ENCODE measurements at places on chromosomes 12 and 14. TPM values are rescaled to one million over a fixed set of nuclear protein-coding genes. Genes with fewer than 3 reads are reported as not detected.
A peak's percentile ranks its signal among the peaks of the same experiment; 100 is the strongest.

The PROX2 gene
- 1.3 TPM for polyA plus RNA-seq

The SLC17A8 gene
- polyA plus RNA-seq, result 0.67 TPM

DNA sequence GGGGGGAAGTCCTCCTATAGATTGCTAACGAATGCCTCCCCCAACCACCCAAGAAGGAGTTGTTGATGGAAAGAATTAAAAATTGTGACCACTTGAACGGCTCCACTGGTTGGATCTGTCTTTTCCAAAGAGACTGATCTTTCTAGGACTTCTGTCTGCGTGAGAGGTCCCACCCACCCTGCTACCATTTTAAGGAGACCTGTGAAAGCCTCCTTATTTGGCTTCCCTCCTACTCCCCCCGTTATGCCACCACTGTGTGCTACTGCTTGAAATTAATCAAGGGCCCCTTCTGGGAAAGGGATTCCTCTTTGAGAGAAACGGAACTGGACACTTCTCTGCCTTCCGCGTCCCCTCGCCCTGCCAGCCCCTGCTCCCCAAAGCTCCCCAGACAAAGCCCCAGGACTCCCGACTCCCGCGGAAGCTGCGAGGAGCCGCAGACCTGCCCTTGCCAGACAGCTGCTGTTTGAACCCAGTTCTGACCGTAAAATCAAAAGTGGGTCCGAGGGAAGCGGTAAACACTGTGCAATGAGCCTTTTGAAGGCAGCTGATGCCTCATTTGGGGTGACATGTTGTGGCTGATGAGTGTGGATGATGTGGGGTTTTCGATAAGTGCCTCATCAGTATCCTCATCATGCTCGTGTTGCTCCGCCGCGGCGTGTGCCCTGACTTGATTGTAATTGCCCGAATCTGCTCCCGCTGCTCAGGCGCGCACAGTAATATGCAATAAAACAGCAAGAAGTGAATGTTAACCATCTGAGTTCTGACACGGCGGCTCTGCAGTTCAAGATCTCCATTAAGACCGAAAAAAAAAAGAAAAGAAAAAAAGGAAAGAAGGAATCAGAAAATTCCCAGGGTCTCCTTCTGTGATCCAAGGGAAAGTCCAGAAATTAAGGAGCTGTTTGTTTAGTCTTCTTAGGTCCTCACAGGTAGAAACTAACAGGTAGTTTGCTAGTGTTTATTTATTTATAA, 48.2 kb downstream of the MBIP start:
- peak; percentile 0 for DNase-seq

DNA sequence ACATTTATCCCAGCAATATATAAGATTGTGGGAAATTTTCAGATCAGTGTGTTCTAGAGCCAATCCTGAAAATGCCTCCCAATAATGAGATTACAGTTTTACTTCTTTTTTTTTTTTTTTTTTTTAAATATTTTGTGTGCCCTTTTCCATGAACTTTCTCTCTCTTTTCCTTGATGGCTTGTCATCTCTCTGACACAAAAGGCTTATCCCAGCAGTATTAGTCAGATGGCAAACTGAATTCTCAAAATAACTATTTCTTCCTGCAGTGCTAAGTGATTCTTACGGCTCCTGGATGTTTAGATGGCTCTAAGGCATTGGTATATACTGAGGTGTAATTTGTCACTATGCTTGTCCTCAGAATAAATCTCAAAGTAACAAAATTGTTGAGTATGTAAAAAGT, 86.7 kb downstream of the LRP6 start:
- no peak for DNase-seq

GRCh38 chr14:95240859-95241813, 78.6 kb downstream of the CLMN start:
- DNase-seq, result no peak

DNA sequence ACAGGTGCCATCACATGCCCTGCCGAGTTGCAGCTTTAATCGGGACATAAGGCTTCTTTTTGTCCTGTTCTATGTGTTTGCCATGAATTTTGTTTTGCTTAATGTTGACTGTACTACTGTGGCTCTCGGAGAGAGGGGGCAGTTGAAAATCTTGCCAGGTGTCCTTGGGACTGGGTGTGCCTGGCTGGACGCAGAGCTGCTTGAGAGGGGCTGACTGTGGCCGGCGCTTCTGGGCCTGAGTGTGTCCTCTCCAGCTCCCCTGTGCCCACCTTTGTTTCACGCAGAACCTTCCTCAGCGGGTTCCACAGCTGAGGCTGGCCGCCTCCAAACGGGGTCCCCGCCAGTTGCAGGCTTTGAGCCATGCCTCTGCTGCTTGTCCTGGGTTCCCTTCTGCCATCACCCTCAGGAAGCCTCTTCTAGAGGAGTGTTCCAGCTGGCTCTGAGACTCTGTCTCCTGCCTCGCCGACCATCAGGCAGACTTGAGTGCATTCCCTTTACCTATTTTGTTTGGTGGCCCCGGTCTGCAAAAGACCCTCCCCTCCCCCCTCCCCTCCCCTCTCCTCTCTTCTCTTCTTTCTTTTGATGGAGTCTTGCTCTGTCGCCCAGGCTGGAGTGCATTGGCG, 49.7 kb downstream of the DDX51 start:
- DNase-seq, result no peak

The PTPRB gene
- polyA plus RNA-seq, result 18.8 TPM

DNA sequence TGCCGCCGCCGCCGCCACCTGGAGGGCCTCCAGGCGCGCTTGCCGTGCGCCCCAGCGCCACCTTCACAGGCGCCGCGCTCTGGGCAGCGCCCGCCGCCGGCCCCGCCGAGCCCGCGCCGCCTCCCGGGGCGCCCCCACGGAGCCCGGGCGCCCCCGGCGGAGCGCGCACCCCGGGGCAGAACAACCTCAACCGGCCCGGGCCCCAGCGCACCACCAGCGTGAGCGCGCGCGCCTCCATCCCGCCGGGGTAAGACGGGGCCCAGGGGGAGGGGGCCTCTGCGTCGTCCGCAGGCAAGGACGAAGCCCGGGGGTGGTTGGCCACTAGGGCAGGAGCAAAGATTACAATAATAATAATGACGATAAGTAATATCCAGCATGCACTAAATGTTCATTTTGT, 21.3 kb downstream of the DTX1 start:
- DNase-seq, result no peak

DNA sequence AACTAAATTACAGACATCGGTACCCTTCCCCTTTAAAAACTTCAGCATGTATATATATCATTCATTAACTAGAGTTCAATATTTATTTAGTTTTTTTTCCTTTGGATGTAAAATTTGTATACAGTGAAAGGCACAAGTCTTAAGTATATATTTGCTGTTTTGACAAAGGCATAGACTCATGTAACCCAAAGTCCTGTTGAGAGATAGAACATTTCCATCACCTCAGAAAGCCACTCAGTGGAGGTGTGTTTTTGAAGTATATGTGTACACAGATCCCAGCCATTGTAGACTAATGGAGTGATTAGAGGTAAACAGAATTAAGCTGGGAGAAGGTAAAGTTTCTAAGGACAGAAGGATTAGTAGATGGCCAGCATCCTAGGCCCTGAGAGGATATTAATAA, 15.4 kb downstream of the RDH12 start:
- DNase-seq, result no peak

DNA sequence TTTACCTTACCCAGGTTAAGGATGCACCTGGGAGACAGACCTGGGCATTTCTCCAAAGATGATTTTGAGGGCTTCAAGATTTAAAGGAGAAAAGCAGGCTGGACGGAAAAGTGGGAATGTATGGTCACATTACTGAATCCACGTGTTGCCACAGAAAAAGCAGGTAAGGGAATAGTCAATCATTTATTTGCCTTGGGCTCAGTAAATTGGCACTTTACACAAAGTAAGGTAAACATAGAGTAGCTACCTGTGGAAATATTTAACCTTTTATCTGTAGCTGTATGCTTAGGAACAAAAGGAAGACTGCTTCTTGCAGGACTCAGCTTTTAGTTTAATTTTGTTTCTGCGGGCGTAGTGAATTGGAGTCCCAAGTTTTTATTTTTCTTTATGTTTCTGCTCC, 153.3 kb downstream of the SLCO1B3 start:
- no peak for DNase-seq

GRCh38 chr14:38960946-38961531, 142.0 kb downstream of the SEC23A start:
- DNase-seq, result no peak

The SIX1 gene
- not detected for polyA plus RNA-seq

The LMO3 gene
- 2.2 TPM for polyA plus RNA-seq

- DNase-seq, result peak; percentile 49
Measured at GRCh38 chr12:49808686-49809380, 19.4 kb downstream of the NCKAP5L start.

DNA sequence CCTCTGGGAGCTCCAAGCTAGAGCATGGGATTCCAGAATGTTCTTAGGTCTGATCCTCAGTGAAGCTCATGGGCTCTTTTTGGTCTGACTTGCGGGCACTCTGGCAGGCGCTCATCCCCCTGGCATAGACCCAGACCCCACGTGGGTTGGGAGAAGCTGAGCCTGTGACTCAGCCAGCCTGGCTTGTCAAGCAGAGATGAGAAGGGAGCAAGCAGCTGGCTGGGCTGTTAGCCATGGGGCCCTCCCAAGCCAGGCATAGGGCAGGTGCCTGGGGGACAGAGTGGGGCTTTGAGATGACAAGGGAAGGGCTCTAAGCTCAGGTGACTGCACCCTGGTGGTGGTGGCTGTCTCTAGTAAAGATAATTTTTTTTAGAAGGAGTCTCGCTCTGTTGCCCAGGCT, 80.3 kb upstream of the NOS1 start:
- peak; percentile 52 for DNase-seq

DNA sequence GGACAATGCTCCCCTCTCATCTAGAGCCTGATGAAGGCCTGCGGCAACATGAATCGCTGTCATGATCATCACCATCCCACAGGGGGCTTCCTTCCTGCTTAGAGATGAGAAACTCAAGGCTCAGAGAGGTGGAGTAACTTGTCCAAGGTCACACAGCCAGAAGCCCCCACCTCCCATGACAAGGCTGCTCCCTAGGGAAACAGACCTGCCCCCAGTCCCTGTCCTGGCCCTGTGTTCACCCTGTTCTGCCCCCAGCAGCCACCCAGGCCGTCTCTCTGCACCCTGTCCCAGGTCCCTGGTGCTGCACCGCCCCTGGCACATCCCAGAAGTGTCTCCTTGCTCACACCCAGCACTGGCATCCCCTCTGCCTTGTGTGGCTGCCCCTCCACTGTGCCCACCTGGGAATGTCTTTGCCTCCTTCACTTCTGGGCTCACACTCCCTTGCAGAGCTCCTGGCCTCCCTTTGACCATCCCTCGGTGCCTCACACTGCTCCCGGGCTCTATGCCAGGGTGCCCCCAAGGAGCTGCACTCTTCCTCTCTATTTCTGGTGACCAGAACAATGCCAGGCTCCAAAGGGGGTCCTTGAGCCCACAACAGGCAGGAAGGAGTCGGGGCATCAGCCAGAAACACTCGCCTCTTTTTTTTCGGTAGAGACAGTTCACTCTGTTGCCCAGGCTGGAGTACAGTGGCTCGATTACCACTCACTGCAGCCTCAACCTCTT, 70.5 kb downstream of the BCL11B start:
- no peak for DNase-seq

DNA sequence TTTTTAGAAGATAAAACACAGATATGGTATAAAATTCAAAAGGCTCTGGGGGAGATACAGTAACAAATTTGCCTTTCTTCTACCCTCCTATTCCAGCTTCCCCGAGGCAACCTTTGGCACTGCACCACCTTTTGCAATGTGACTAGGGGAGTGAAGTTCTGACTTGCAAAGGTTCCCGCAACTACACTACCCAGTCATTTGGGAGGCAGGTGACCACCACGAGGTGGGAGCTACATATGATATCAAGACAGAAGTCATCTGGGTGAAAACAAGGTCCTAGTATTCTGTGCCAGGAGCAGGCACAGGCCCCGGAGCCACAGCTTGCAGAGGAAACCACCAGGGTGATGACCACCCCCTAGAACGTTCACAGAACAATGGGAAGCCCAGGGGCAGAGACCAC, 141.5 kb downstream of the TTC7B start:
- no peak for DNase-seq

DNA sequence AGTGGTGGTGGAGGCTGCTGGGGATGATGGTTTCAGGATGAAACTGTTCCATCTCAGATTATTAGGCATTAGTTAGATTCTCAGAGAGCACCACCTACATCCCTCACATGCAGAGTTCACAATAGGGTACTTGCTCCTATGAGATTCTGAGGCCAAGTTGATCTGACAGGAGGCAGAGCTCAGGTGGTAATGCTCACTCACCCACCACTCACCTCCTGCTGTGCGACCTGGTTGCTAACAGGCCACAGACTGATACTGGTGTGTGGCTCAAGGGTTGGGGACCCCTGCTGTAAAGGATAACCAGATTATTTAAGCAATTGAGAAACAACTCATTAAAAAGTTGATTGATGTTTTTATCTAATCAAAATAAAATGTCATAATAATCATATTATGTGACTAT, 248.5 kb downstream of the RERGL start:
- DNase-seq, result no peak

GRCh38 chr14:99125616-99126431, 146.2 kb downstream of the BCL11B start:
- no peak for DNase-seq

DNA sequence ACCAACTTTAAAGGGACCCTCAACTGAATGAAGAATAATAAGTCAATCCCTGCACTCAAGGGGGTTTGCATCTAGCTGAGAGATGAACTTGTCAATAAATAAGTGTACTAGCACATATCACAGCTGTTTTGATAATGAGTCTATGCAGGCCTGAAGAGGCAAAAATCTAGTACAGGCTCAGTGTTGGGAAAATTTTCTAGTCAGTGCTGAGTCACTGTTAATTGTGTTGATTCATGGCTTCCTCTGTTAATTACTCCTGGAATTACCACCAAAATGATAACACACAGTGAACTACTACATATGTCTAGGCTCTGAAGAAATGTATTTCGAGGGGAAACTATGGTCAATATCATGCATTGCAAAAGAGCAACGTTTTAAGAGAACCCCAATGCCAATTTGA, 18.9 kb downstream of the SNRPF start:
- no peak for DNase-seq

- peak; percentile 91 for DNase-seq
Measured at GRCh38 chr12:47819896-47820630, at the start of gene HDAC7. HDAC7 (minus strand) TSS chr12:47819903; CDS start chr12:47819785, 118 bp downstream.

- DNase-seq, result peak; percentile 12
Measured at GRCh38 chr12:119843100-119843499, 34.0 kb downstream of the CIT start.

DNA sequence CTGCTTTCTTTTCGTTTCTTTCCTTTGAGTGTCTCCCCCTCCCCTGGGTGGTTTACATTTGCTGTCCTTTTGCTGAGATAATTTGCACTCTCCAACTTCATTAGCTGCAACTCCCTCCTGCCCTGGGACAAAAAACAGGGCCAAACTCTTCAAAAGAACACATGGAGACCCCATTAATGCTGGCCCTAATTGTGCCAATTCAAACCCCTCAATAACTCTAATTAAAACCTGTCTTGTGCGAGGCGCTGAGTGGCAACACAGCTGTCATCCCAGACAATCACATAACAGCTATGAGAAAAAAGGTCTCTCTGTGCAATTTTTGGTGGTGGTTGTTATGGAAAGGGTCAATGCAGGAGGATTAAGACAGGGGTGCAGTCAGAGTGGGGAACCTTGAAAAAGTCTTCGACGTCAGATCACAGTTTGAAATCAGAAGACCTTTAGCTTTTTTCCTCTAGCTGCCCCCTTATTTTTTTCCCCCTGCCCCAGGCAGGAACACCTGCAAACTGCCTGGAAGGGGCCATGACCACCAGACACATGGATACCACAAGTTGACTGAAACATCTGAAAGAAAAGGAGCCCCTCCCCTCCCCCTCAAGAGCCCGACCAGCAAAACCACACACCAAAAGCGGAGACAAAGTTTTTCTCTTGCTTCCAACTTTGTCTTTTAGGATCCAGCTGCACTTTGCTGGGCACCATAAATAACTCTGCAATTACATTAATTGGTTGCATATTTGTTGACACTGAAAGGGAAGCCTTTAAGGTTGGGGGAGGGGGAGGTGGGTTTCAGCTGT, 26.5 kb upstream of the SMOC1 start:
- DNase-seq, result no peak

GRCh38 chr14:68510201-68511128, 282.4 kb downstream of the ZFP36L1 start:
- DNase-seq, result peak; percentile 90

Measured in muscle of arm (tissue), 14 donors.